ENCODE measurements at places on chromosomes 12 and 14.

DNA sequence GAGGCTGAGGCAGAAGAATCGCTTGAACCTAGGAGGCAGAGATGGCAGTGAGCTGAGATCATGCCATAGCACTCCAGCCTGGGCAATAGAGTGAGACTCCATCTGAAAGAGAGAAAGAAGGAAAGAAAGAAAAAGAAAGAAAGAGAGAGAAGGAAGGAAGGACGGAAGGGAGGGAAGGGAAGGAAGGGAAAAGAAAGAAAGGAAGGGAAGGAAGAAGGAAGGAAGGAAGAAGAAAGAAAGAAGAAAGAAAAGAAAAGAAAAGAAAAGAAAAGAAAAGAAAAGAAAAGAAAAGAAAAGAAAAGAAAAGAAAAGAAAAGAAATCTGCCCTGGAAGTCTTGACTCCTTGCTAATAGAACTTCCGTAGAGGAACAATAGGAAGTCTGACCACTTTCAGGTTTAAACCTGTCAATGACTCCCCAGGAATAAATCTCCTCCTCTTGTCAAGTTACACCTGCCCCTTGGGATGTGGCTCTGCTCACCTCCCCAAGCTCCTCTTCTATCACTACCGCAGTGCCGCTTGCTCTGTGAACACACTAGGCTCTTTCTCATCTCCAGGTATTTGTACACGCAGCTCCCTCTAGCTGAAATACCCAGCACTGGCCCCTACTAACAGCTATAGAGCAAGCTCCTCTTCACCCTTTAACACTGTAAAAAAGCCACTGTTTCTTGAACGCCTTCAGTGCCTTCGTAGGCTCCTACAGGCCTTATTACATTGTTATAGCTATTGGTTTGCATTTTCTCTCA lies 773.1 kb upstream of the TBX3 start:
- DNase-seq: no peak

- DNase-seq: no peak
Measured at GRCh38 chr12:75710361-75711069, 199.1 kb upstream of the KRR1 start.

GRCh38 chr14:96047101-96047500 lies 7.9 kb downstream of the C14orf132 start:
- no peak for DNase-seq

- no peak for DNase-seq
Measured at GRCh38 chr12:13121568-13121967, 18.1 kb upstream of the GSG1 start.

GRCh38 chr12:108833355-108833733 lies 24.0 kb downstream of the SSH1 start:
- DNase-seq: peak; percentile 79

GRCh38 chr14:39034481-39035296 lies 68.3 kb downstream of the SEC23A start:
- DNase-seq: no peak

DNA sequence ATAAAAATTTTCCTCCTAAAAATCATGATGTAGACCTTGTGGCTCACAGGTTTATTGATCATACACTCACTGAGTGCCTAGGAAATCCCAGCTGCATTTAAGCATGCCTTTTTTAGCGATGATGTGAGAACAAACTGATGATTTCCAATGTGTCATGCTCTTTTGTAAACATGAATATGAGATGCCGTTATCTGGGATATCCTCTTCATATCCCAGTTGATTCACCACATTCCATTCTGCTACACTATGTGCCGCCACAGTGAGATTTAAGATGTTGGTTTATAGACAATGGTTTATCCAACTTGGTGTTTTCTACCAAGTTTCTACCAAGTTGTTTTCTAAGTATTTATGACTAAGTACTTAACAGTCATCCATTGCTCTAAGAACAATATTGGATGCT lies 5.2 kb downstream of the OR4E1 start:
- peak; percentile 51 for DNase-seq

GRCh38 chr12:12315838-12316237 lies 34.2 kb downstream of the MANSC1 start:
- DNase-seq: no peak

GRCh38 chr14:32005628-32006027 lies 71.5 kb upstream of the ARHGAP5 start:
- DNase-seq: no peak

DNA sequence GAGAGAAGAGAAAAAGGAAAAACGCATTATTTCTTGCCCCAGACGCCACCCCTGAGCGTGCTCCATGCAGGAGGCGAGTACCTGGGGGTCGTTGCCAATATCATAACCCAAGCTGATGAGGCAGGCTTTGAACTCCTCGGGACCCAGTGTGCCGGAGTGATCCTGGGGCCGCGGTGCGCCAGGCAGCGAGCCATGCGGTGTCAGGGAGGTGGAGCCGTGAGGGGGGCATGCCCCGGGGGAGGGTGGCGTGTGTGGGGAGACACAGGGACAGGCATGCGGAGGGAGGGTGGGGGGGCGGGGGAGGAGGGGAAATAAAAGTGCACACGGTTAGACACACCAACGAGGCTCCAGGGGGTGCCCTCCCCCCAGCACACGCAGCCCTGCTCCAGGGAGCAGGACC lies 86.0 kb upstream of the ZFP36L1 start:
- no peak for DNase-seq

DNA sequence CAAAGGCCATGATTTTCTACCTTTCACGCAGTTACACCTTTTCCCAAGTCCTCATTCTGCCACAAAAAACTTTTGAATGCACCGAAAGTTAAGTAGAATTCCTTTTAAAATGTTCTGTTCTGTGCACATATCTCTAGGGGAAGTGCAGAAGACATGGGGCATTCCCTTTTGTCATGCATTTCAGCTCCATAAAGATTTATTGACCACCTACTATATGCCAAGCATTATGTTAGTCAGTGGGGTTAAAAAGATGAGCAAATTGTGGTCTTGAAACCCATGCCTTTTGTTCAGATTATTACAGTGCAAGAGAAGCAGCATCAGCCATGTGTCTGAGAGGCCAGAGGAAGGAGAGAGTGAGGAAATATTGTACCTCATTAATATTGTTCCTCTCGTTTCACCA lies 338.5 kb downstream of the RGS6 start:
- no peak for DNase-seq

DNA sequence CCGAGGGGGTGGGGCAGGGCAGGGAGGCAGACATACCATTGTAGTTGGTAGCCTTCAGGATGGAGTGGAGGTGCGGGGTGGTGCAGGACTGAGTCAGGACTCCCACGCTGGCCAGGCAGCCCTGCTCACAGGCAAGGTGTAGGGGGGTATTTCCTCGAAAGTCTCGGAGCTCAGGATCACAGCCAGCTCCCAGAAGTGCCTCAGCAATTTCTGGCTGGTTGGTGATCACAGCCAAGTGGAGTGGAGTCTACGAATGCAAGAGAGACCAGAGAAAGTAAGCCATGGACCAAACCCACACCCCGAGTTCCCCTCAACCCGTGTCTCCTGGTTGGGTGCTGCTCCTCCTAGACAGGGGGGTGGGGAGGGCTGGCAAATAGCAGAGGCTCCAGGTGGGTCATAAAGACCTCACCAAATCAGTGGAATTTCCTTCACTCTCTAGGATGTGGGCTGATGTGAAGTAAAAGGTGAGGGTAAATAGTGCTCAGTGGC lies 1.4 kb downstream of the NFKBIA start:
- DNase-seq: no peak

DNA sequence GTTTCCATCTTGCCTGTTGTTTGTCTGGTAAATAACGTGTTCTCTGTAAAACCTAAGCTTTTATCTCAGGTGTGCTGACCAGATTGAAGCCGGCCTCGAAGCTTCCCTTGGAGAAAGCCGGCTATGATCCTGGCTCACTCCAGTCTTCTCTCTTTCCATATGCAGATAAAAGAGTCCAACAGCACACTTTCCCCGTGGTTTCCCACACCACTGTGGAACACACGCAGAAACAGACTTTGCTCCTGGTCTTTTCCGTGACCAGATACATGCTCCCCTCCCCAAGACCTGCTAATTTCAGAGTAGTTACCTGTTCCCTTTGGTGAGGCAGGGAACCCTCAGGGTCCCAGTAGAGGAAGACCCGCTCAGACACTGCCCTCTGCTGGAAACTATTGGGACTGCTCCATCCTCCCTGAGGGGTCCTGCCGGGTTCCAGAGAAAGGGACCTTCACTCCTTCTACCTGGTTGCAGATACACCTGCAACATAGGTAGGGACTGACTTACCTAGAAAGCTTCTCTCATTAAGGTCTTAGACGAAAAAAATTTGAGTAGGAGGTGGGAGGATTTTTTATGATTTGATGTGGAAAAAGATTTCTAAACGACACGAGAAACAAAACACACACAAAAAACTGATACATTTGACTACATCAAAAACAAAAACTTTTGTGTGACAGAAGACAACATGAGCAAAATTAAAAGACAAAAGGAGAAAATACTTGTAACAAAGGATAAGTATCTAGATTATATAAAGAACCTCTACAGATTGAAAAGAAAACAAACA lies 415.4 kb upstream of the CCDC196 start:
- DNase-seq: peak; percentile 94

- peak; percentile 62 for DNase-seq
Measured at GRCh38 chr12:116455540-116456329, 103.4 kb upstream of the MAP1LC3B2 start.
